ENCODE measurements at places on chromosomes 5 and 9.

DNA sequence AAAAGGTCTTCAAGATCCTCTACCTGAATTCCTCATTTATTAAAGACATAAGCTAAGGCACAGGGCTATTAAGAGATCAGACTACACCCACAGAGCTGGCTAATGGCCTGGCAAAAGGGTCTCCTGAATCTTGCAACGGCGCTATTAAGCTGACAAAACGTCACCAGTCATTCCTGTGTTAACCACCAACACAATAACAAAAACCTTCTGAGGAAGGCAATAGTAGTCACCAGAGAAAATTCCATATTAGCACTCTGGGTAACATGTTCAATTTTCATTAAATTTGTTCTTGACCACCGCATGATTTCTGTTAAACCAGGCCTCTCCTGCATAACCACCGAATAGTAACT, 77.0 kb downstream of the GNAQ start:
- peak; percentile 13 for DNase-seq

DNA sequence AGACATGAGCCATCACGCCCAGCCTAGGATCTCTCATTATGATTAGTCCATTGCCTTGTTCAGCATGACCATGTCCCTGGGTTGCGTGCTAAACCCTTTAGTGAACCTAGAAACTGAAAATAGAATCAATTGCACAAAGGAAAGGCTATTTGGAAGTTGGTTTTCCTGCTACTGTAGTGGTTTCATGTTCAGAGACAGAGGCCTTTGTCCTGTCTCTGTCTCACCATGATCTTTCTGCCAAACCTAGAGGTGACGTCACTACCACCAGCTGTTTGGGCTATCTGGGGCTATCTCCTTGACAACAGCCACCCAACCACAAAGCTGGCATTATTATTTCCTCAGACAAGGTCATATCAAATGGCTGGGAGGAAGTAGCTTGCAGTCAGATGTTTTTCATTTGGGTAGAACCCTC, 4.0 kb upstream of the CDK5RAP2 start:
- peak; percentile 58 for DNase-seq

DNA sequence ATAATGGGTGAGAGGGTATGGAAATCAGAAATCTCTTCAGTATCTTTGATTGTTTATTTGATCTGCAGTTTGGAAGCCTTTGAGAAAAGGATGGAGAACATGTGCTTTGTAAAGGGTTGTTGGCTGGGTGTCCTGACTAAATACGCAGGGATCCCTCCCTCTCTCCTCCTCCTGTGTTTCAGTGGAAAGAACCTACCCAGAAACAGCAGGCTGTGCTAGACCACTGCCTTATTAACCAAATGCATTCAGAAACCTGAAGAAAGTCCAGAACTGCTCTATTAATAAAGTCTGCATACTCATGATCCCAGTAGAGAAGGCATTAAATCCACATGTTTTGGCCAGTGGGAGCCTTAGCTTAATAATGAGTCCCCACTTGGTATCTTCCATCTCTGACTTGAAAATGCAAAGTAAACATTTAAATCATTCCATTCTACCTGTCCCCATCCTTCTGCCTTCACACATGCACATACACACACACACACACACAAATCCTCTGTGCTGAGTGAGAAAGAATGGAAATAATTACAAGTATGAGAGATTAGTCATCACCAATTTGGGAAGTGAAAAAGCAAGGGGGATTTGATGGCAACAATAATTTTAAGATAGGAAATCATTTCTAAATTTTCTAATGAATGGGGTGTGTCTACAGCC, 10.0 kb upstream of the LECT2 start:
- no peak for DNase-seq

GRCh38 chr5:173231996-173232498, 3.0 kb downstream of the NKX2-5 start:
- DNase-seq: no peak

DNA sequence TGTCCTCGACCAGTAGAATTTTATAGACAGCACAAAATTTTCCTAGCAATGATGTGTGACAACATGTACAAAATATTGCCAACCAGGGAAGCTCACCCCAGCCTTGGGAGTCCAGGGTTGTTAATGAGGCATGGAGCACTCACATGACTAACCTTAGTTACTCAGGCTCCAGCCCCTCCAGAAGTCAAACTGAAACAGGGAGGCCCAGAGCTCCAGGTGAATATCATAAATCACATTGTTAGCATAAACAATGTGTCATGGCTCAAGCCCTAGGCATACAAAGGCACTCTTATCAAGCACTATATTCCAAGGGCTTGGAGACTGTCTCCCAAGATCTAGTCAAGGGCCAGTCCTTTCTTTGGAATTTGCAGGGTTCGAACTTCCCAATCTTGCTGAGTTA, 44.4 kb downstream of the TNFAIP8 start:
- no peak for DNase-seq

DNA sequence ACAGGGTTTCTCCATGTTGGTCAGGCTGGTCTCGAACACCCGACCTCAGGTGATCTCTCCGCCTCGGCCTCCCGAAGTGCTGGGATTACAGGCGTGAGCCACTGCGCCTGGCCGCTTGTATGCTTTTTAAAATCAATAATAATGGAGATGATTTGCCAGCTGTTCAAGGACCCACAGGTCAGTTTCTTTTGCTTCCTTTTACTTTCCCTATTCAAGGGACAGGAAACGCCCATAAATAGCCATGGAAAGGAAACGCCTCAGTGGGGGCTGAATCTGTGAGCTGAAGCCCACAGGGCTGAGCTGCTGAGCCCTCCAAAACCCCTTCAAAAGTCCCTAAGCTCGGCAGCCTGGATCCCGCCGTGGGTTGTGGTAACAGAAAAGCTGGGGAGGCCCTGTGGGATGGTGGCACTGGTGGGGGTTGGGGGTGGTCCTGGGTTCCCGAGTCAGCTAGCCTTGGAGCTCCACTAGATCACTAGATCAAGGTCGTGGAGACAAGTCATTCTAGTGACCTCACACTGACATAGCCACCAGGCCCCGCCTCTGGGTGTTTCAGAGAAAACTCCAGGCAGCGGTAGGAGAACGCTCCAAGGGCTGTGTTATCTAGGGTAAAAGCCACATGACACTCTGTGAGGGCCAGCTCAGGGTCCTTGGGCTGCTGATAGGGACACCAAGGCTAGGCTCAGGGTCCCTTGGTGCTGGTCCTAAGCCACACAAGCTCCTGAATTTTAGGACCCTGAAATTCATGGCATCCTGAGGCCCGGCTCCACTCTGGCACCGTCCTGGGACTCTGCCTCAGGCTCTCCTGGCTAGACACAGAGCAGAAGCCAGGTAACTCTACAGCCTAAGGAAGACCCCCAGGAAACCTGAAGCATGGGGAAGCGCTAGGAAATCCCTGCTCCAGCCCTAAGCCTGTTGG, 18.0 kb upstream of the DUSP1 start:
- no peak for DNase-seq

DNA sequence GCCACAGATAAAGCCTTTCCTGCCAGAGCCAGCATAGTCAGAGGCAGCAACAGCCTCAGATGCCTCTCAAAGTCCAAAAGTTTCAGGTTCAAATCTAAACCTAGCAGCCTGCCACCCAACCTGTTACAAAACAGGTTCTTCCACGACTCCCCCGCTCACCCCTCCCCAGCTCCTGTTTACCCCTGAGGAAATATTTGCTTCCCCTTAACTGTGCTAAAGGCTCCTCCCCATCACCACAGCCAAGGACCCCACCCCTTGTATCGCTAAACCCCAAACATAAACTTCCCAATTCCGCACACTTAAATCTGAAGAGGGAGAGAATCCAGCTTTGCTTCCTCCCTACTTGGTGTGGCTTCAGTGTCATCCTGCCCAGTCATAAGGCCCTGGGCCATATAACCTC, 15.4 kb upstream of the VDAC1 start:
- DNase-seq: no peak

GRCh38 chr5:150429410-150429873, 16.7 kb upstream of the CD74 start:
- DNase-seq: no peak

DNA sequence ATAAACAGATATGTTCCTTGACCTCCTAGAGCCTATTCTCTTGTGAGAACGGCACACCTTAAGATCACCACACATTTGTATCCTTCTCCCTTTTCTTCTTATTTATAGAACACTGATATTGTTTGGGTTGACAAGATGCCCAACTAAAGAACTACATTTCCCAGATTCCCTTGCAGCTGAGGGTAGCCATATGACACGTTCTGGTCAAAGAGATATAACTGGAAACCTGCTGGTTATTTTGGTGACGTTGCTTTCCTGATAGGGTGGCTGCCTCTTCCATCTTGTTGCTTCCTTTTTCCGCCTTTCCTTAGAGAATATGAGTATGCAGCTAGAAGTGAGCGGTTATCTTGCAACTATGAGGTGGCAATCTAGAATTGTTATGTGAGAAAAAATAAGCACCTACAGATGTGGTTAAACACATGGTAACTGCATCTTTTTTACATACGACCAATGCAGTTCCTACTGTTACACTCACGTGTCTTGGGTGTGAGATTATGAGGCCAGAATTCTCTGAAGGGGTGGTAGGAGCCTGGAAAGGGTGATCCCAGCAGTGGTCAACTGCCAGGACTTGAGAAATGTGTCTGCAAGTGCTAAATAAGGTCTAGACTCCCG, 72.9 kb downstream of the SEC61B start:
- DNase-seq: no peak

DNA sequence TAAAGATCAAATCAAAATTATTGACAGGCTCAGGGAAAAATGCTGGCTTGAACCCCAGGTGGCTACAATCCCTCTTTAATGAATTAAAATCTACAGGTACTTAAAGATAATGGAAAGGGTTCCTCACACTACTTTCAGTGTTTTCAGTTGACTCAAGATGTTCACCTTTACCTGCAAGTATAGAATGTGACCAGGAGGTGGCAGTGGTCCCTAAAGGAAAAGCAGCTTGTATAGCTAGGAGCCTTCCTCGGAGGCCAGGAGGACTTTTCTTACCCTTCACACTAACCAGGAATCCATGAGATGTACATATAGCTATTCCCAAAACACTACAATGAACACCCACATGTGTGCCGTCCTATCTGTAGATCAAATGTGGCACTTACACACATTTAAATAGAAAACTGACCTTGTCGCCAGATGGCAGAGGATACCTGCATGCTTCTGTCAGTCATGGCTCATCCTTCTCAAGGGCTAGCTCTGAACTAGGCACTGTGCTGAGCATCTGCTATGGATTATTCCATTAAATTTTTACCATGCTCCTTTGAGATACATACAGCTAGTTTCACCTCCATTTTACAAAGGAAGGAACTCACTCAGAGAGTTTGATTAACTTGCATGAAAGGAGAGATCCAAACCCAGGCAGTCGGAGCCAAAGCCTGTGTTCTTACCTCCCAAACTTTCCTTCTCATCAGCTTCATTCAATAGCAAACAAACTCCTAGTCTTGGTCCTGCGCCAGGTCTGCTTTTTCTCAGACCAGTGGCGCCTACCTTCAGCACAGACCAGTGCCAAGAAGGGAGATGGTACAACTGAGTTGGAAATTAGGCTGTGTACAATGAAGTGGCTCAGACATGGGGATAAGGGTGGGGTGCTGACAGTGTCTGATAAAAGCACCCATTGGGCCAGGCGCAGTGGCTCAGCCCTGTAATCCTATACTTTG, 24.5 kb downstream of the C9orf152 start:
- peak; percentile 40 for DNase-seq

DNA sequence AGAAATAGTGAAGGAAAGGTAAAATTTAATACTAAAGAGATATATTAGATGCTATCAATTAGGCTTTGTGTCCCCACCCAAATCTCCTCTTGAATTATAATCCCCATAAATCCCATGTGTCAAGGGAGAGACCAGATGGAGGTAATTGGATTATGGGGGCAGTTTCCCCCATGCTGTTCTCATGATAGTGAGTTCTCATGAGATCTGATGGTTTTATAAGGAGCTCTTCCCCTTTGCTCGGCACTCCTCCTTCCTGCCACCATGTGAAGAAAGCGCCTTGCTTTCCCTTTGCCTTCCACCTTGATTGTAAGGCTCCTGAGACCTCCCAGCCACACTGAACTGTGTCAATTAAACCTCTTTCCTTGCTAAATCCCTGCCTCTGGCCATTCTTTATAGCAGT, 697.0 kb upstream of the RGMB start:
- DNase-seq: no peak

- DNase-seq: no peak
Measured at GRCh38 chr5:67434466-67434865, 237.9 kb upstream of the CD180 start.

GRCh38 chr5:179270581-179271427, 74.5 kb downstream of the ADAMTS2 start:
- no peak for DNase-seq

DNA sequence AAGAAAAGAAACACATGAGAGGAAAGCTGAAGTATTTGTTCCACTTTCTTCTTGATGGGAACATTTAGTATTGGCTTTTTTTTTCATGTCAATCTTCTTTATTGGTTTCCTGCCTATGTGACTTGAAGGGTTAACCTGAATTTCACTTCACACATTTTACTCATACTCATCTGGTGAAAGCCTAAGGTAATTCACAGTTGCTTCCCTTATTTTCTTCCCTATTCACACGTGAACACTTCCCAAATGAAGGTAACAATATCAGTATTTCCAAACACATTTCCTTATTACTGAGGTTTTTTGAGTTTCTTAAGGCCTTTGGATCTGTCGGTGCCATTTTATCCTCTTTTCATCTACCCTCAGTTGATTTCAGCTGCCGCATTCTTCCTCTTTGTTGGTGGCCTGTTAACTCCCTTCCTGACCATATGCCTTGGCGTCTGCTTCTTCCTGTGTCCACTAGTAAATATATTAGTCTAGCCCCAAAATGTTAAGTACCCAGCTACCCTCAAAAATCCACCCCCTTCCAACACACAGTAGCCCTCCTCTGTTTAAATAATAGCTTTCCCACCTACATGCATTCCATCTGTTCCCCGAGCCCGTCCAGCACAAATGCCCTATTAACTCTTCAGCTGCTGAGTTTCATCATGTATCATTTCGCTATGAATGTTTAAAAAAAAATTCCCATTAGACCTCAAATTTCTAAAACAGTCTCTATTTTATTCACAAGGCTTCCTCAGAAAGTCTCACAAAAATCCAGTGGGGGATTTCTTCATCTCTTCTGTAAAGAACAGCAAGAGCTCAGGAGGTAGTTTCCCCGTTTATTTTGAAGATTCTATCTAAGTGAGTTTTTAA, 97.3 kb downstream of the USP20 start:
- DNase-seq: no peak

GRCh38 chr5:14212838-14213237, 69.7 kb downstream of the TRIO start:
- DNase-seq: no peak

DNA sequence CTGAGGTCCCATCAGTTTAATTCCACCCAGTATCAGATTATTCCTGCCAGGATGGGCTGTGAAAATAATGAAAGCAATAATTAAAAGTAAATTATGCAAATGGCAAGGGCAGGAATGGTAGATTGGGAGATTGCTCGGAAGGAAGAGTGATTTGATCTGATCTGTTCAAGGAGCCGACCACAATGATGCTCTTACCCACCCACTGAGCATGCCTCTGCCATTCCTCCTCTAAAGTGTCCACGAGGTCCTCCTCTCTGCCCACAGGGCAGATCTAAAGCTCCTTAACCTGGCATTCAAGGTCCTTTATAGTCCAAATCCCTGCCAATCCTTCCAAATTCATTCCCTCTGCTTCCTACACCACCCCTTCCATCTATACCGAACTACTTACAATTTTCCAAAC, 147.8 kb downstream of the TTLL11 start:
- no peak for DNase-seq

All from GDM1 (cell line).